Pons (tissue), 1 donor: ENCODE measurements at places on chromosomes 5 and 9.

- no peak for DNase-seq
Observed at GRCh38 chr5:154570572-154571324, 92.7 kb upstream of the HAND1 start.

DNA sequence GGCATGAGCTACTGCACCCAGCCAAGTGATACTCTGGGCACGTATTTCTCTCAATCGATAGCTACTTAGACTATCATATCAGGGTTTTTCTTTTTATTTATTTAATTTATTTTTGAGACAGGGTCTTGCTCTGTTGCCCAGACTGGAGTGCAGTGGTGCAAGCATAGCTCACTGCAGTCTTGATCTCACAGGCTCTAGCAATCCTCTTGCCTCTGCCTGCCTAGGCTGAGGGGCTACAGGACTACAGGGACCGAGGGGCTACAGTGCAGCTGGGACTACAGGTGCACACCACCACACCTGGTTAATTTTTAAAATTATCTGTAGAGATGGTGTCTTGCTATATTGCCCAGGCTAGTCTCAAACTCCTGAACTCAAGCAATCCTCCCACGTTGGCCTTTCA is 20.3 kb upstream of the ANKHD1 start:
- no peak for DNase-seq

- DNase-seq, result peak; percentile 46
Observed at GRCh38 chr9:15485836-15486666, 24.7 kb downstream of the PSIP1 start.

- DNase-seq, result peak; percentile 65
Observed at GRCh38 chr5:80963521-80963895, 3.3 kb downstream of the RASGRF2 start.

- peak; percentile 88 for DNase-seq
Observed at GRCh38 chr5:142922223-142922952, 152.2 kb downstream of the ARHGAP26 start.

DNA sequence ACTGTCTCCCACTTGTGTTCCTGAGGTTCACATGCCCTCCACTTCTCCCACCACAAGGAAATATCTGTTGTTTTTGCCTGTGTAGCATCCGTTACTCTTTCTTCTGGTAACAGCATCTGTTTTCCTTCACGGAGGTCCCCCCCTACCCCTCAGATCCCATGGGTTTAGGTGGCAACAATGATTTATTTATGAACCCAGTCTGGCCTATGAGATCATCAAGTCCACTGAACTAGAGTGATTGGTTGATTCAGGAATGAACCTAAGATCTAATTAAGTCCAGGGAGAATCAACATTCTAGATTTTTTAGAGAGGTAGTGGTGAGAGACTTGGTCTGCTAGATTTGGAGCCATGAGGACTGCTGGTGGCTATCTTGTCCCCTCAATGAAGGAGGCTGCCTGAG is 166.8 kb downstream of the NR3C1 start:
- DNase-seq, result no peak

DNA sequence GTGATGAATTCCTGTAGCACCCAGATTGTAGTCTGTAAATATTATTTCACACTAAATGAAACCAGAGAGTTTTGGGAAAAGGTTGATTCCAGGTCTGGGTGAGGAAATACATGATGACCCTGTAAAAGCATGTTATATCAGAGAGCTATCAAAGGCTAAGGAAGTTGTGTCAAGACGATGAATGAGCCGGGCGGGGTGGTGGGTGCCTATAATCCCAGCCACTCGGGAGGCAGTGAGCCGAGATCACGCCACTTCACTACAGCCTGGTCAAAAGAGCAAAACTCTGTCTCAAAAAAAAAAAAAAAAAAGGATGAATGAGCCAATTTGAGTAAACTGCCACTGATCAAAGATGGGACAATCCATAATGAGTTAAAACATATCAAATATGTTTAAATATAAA is 29.2 kb downstream of the IL6ST start:
- no peak for DNase-seq

GRCh38 chr5:17785774-17786173 is 151.5 kb downstream of the TAF11L14 start:
- no peak for DNase-seq

DNA sequence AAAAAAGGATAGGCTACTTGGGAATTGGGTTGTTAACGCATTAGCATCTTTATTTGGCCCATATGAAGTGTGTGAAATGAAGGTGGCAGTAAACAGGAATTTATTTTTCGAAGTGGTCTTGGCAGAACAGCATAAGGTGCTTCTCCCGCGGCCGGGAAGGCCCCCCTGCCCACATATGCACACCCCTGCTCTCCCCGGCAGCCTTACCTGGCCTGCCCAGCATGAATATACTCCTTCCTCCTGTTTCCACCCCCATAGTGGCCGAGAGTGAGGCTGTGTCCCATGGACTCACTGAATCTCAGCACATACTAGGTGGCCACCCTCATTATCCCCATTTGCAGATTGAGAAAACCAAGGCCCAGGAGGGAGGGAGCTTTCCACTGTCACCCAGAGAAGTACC is 54.0 kb upstream of the OLFM1 start:
- no peak for DNase-seq

- no peak for DNase-seq
Observed at GRCh38 chr5:176162888-176163287, 75.3 kb upstream of the SIMC1 start.

DNA sequence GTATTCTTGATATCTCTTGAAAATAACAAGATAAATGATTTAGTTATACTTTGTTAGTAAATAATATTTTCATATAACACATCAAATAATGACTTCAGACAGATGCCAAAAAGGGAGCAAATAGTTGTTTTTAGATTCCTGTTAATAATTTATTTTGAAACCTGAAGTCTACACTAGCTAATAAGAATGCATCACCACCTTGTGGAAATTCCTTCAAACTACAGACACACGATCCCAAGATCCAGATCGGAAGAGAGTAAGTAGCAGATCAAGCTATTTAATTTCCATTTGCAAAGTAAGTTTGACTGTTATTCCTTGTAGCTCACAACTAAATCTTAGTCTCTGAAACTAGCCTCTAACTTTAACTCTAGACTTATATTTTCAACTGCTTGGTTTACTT is 35.5 kb upstream of the ISL1 start:
- no peak for DNase-seq
